Stimulated activated CD8-positive, alpha-beta memory T cell treated with anti-CD3 and anti-CD28 coated beads, Interleukin-7, amount 100 ng/mL, for 1 hour (primary cell): ENCODE measurements at places on chromosomes 5 and 9.

DNA sequence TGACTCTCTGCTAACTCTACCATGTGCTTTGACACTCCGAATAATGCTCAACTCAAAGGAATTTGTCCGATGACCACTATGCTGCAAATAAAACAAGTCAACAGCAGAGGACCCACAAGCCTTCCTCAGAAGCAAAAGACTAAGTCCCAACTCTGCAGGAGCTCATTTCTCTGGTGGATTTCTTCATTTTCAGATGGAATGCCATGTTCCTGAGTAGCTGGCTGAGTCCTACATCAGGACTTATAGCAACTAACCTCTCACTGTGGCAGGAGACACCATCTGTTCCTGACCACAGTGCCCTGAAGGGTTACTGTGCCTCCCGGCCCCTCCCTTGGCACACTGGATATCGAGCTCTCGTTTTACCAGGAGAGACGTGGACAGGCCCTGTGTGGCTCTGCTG is 20.8 kb downstream of the LHFPL2 start:
- no peak for DNase-seq

DNA sequence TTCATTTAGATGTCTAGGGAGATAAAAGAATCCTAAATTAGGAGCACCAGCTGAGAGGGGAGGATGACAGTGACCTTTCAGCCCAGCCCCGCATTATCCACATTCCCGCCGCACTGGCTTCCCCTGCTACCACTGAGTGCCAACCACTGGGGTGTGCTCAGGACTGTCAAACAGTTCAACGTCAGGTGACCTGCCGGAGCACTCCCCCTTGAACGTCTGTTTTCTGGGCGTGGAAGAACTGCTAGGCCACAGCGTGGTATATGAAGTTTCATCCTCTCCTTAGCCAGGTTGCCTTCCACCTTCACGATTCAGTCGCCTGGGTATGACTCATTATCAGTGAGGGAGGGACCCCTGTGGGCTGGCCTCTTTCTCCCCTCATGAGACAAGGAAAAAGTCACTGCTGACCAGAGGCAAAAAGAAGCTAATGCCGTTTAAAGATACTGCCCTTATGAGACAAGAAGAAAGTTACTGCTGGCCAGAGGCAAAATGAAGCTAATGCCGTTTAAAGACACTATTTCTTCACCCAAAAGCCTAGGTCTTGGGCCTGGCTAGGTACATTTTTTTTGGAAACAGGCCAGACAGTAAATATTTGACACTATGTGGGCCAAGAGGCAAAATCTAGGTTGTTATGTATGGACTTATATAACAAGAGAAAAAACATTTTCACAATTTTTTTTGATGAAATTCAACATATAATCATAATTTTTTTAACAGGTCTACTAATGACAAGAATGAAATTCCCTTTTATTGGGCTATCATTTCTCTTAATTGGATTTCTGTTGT is 4.6 kb downstream of the NMRK1 start:
- no peak for DNase-seq

- no peak for DNase-seq
Observed at GRCh38 chr9:113591899-113592625, 128.5 kb downstream of the RGS3 start.

GRCh38 chr9:136367296-136368145 is 4.0 kb upstream of the DNLZ start:
- DNase-seq = no peak

DNA sequence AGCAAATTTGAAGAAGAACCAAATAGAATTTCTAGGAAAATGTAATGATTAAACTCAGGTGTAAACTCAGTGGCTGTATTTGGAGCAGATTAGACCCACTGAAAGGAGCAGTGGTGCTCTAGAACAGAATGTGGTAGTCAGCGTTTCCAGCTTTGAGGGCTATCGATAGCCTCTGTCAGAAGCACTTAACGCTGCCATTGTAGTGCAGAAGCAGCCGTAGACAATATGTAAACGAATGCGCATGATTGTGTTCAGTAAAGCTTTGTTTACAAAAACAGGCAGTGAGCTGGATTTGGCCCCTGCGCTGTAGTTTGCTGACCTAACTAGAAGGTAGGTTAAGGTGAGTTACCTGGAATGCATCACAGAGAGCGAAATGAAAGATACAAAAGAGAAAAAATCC is 72.0 kb downstream of the FAM78A start:
- DNase-seq = no peak
